ENCODE measurements at places on chromosomes 2 and 18.

- DNase-seq = peak; percentile 20
These were observed at the start of gene CTNNA2 for GRCh38 chr2:79512442-79513401. Gene CTNNA2, plus strand, starts transcription at chr2:79513051.

DNA sequence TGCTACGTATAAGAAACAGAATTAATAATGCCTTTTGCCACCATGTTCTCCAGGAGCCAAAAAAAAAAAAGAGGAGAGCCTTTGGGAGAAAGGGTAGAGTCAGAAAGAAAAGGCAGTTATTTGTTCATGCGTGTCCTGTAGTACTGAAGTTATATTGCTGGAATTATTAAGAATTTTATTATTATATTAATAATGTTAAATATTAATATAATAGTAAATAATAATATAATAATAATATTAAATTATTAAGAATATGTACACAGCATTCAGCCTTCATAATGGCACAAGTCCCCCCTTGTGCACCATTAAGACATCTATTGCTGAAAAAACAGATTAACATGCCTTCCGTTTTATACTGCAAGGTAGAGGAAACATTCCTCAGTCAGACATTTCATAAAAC, 8.1 kb downstream of the REG1A start:
- no peak for DNase-seq

DNA sequence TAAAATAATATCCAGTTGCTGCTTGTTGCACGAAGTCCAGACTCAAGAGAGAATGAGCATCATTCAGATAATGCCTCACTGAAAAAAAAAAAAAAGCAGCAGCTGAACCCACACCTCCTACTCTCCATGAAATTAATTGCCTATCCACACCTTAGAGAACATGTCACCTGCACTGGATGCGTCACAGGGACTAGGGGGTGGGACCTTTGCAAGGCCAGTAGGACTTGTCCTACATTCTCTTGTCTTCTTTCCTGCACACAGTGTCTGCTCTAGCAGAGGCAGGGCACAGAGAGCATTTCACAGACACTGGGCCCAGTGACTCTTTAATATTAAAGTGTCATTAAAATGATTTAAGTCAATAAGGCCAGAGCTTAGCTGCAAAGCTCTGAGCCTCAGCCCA, at the start of gene ABCA12:
TSS of gene ABCA12 (minus strand) at position 148 of the 400 bp plus-strand sequence. CDS start 418 bp downstream, outside the sequence.
- no peak for DNase-seq

DNA sequence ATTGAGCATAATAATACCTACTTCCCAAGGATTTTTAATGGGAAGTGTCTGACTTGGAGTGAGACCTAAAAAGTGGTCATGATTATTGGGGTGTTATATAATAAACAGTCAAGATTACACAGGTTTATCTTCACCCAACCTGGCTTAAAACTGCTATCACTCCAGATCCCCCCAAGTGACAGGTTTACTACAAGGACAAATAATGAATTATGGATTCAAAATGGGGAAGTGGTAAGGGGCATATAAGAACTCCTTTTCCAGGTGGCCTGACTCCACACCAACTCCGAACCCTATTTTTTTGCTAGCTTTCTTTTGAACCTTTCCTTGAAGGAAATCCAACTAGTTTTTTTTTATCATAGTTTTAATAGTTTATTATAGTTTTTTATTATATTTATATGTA, 663.0 kb upstream of the FANCL start:
- DNase-seq = no peak

GRCh38 chr2:102336502-102336945, 19.1 kb upstream of the IL18R1 start:
- no peak for DNase-seq

- no peak for DNase-seq
These were observed 283.3 kb downstream of the DCDC2C start for GRCh38 chr2:3986530-3987258.

GRCh38 chr2:64963719-64964118, 25.5 kb upstream of the SLC1A4 start:
- DNase-seq = no peak

DNA sequence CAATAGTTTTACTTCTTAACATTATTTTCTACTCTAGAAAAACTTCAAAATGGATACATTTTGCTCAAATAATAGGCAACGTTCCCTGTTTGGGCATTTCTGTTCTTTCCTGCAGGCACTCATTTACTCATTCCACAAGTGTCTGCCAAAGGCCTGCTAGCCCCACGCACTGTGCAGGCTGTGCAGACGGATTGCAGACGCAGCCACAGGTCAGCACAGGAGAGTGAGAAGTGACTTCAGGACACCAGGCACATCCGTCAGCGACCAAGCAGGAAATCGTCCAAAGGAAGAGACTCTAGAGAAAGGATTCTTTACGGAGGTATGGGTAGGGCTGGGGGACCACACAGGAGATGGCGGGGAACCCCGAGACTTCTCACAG, 103.0 kb upstream of the AGAP1 start:
- no peak for DNase-seq

- peak; percentile 75 for DNase-seq
These were observed 4.4 kb upstream of the KYNU start for GRCh38 chr2:142872882-142873724.

DNA sequence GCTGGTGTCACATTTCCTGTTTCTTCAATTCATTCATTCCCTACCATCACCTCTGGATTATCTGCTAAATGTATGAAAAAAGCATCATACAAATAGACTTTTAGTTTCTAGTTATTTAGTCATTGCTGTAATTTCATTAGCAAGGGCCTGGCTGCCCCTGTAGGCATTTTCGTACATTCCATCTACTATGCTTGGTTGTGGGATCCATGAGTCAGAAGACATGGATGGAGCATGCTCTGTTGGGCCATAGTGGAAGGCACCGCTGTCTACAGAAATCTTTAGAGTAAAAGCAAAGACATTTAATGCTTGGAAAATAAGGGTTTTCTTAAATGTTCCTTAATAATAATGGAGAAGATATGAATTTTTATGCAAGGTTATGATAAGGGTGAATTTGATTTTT, 324.8 kb upstream of the MEIS1 start:
- no peak for DNase-seq

DNA sequence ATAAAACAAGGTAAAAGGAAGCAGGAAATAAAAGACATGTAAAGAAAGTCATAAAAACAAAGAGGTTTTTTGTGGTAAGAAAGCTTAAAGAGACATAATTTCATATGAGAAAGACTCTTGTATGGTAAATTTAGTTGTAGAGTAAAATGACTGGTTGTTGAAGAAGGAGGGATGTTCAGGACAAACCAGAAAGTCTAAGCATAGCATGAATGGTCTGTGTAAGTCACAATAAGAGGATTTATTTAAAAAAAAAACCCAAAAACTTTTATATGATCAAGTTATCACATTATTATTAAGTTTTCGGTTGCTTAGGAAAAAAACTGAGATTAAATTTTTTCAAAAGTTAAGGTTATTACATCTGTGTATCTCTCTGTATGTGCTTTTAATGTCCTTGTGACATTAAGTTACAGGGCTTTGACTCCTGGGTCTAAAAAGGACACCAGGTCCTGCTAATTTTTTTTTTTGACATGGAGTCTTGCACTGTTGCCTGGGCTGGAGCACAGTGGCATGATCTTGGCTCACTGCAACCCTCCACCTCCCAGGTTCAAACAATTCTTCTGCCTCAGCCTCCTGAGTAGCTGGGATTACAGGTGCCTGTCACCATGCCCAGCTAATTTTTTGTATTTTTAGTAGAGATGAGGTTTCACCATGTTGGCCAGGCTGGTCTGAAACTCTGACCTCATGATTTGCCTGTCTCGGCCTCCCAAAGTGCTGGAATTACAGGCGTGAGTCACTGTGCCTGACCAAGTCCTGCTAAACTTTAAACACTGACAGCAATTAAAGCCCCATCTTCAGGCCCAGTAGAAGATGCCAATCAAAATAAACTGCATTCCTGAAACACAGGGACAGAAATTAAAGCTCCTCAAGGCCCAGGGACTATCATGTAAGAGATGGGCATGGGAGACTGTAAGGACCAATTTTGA, 14.2 kb upstream of the OXER1 start:
- DNase-seq = no peak

- no peak for DNase-seq
These were observed 304.1 kb upstream of the FAM98A start for GRCh38 chr2:33903215-33903614.

GRCh38 chr2:144180131-144180530, 339.8 kb downstream of the ZEB2 start:
- DNase-seq = no peak

DNA sequence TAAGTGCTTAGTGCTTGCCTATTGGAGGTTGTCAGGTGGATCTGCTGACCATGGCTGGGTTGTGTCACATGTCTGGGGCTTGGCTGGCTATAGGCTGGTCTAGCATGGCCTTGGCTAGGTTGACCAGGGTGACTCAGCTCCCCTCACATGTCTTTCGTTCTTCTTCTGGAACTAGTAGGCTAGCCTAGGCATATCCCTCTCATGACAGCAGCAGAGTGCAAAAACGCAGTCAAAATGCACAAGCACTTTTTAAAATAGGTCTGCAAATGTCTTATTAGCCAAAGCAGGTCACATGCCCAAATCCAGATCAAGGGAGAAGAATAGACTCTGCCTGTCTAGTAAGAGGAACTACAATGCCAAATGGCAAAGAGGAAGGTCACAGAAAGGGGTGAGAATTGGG, 179.7 kb upstream of the ACVR2A start:
- peak; percentile 1 for DNase-seq

DNA sequence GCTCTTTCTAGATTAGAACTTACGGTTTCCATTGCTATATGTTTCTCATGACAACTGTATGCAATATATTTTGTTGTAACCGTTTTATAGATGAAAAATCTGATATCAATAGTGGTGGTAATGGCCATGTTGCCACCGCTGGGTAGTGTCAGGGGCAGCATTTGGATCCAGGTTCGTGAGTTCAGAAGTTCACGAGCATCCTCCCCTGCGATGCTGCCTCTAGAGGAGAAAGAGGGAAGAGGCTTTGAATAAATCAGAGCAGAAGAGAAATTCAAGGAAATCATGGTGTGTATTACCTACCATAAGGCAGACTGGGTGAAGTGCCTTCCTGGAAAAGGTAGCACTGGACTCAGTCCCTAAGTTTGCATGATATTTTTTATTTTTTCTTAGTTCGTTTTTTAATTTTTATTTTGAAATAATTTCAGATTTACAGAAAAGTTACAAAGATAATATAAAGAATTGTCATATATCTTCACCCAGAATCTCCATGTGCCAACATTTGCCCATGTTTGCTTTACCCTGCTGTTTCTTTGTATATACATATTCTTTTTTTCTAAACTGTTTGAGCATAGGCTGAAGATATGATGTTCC, 3.3 kb upstream of the ZBTB7C start:
- no peak for DNase-seq

- peak; percentile 39 for DNase-seq
These were observed 15.1 kb upstream of the NMUR1 start for GRCh38 chr2:231545105-231545902.
